ENCODE measurements at places on chromosomes 1 and 21.

DNA sequence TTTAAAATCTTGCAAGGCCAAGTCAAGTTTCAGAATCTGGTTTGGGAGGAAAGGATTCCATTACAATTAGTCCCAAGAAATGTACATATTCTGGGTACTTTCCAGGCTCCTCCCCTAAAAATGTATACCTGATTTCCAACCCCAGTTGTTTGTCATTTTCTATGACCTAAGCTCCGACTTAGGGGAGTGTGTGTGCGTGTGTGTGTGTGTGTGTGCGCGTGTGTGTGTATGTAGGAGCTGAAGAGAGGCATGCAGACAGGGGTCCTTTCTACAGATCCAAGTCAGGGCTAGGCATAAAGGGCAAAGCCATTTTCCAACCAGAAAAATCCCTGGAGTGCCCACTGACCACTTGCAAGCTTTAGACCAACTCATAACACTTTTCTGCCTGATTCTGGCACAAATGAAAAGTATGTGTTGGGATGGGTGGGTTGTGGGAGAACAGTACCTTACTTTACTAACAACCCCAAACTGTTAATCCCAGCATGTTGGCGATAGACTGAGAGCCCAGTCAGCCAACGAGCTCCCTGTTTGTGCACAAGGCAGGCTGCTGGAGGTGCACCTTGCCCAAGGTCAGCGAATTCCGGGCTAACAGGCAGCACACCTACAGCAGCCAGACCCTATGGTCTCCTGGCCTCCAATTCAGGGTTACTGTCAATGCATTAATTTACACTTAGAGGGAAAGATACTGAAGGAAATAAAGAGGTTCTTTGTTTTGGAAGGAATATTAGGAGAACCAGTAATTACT is 1.7 kb downstream of the TRABD2B start:
- no peak for DNase-seq

GRCh38 chr21:43836616-43837015 is 28.4 kb upstream of the AGPAT3 start:
- no peak for DNase-seq

DNA sequence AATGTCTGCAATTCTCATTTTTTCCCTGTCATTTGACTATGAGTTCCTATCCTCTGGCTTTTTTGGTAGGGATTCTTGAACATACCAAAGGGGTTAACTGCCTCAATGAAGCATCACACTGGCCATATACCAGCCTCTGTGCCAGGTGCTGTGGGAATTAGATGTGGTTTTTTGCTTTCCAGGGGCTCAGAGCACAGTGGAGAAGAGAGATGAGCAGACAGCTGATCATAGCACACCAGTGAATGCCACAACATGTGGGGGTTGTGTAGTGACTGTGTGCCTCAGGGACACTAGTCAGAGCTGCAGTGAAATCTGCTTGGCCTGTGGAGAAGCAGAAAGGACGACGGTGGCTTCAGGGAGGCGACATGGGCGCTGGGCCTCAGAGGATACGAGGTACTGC is 30.8 kb downstream of the HLX start:
- DNase-seq: no peak

DNA sequence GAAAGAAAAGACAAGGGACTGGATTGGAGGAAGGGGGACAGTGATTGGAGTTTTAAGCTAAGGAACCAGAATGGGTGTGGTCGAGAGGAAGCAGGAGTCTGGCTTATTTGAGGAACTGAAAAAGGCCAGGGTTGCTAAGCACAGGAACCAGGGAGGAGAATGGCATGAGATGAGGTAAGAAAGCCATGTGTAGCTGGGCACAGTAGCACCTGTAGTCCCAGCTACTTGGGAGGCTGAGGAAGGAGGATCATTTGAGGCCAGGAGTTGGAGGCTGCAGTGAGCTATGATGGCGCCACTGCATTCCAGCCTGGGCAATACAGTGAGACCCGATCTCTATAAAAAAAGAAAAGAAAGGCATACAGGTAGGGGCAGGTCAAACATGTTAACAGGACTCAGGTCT is 8.1 kb upstream of the KHDRBS1 start:
- DNase-seq: no peak

GRCh38 chr21:34865400-34866241 is 183.5 kb downstream of the RUNX1 start:
- no peak for DNase-seq

- no peak for DNase-seq
These were observed 24.5 kb upstream of the VWA5B1 start for GRCh38 chr1:20266141-20266540.

DNA sequence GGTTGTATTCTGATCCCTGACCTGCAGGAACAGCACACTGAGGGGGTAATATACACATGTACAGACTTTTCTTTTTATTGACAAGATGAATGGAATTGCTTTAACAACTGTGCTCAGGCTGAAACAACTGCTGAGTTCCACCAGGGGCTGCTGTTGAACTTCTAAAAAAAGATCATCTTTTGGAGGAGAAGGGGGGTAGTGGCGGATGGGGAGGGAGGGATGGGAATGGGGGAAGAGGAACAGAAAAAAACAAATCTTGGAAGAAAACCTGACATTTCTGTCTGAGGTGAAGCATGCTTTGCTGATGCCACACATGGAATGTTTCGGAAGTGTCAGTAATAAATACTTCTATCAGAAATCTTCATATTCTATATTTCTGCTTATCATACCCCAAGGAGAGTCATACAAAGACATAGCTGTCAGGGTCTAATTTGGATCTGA is 75.0 kb downstream of the RWDD3 start:
- DNase-seq: peak; percentile 20

DNA sequence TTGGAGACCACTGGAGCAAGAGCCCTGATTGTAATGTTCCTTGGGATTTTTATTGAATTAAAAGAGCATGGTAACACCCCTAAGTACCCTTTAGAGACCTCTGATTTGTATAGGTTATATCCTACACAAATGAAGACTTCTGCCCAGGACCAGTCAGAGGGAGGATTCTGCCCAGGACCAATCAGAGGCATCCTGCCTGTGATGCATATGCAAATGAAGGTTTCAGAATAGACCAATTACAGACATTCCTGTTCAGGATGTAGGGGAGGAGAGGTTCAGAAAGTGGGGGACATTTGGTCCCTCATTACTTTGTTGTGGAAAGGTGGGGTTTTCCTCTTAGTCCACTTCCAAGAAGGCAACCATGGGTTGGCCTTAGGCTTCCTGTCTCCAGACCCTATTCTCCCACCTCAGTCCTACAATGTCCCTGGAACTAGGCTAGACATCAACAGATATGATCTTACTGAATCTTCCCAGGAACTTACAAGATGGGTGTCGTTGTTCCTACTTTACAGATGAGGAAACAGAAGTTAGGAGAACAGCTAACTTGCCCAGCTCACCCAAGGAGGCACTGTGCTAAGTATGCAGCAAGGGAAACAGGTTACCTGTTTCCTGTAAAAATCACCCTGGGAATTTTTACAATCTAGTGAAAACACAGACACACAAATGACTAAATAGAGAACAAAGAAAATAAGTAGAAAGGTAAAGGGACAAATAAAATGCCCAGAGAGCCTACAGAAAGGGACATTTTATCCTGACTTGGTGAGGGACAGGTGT is 36.8 kb upstream of the SFPQ start:
- no peak for DNase-seq

- no peak for DNase-seq
These were observed 13.8 kb downstream of the SNX7 start for GRCh38 chr1:98675282-98675681.

- no peak for DNase-seq
These were observed 10.6 kb downstream of the TRIT1 start for GRCh38 chr1:39872698-39873097.
